ENCODE measurements at places on chromosomes 11 and 22. TPM values are rescaled to one million over a fixed set of nuclear protein-coding genes. Genes with fewer than 3 reads are reported as not detected.

- no peak for DNase-seq
These were observed 63.9 kb downstream of the TP53I11 start for GRCh38 chr11:44886790-44887140.

GRCh38 chr22:50581950-50582492 lies 628 bp downstream of the CHKB start:
- no peak for DNase-seq

DNA sequence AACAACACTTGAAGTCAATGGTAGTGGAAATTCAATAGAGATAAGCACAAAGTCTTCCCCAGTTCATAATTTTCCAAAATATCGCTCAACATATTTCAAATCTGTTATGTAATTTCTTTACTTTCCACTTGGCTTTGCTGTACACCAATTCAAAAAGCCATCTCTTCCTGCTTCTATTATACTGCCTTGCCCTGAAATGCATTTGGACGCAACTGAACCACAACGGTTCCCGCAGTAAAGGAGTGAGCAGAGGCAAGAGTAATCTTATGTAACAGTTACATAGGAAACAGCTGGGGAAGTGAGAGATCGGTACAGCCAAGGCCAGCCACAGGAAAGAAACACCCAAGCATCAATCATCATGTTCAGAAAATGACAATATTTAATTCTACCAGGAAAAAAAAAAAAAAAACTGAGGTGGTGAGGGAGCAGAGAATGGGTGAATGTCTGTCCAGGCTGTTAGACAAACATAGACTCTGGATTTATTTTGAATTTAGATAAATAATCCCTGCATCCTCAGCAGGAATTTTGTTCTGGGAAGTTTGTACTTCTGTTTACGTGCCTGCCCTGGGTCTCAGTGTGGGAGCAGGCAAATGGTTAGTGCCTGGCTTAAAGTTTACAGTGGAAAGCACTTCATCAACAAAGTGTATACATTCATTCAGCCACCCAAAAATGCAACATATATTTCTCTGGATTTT lies 392.2 kb downstream of the ETS1 start:
- no peak for DNase-seq

- no peak for DNase-seq
These were observed 4.2 kb downstream of the USP35 start for GRCh38 chr11:78192911-78193351.

GRCh38 chr22:45817745-45818423 lies 146.2 kb downstream of the ATXN10 start:
- DNase-seq, result peak; percentile 44

GRCh38 chr22:50153056-50153755 lies 17.3 kb upstream of the PANX2 start:
- DNase-seq, result no peak

- DNase-seq, result no peak
These were observed 138.9 kb upstream of the CCDC90B start for GRCh38 chr11:83425137-83425466.

GRCh38 chr11:117544130-117544800 lies 216.6 kb downstream of the CEP164 start:
- DNase-seq, result no peak

GRCh38 chr11:116727990-116728389 lies 44.8 kb downstream of the BUD13 start:
- no peak for DNase-seq

DNA sequence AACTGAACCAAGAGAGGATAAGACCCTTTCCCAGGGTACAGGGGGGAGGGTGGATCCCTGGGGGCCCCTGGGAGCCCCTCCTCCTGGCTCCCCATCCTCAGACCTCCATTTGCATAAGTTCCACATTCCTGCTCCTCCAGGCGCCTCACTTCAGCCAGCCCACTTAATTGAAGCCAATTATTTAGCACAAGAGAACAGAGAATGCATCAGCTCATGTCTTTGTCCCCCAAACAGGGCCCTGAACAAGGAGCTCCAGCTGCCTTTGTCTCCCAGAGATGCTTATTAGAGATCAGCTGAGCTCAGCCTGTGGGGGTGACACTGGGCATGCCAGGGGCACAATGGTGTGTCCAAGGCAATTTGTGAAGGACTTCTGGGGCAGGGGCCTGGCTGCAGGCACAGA lies 89.9 kb upstream of the PRDM11 start:
- no peak for DNase-seq

DNA sequence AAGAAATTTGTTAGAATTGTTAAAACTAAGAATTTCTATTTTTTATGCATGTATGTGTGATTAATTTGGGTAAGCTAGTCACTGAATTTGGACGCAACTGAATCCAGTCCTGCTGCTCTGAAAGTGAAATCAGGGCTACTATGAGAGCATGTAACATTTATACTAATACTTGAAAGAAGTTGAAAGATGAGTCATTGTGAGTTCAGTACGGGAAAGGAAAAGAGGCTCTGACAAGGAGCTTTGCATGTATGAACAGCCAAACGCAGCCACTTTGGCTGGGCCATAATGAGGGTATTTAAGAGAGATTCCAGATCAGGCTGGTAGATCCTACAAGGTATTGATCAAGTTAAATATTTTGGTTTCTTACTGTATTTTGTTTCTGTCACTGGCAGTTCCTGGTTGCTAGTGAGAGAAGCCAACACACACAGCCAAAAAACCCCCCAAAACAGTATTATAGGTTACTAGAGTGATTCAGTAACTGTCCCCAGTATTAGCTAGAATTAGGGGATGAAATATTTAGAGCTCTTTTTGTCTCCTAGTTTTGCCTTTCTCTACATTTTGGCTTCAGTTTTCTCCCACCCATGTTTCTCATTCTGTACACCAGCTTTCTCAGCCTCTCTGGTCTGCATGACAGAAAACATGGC lies 14.1 kb downstream of the AASDHPPT start:
- no peak for DNase-seq

- peak; percentile 44 for DNase-seq
These were observed 5.7 kb downstream of the DNAL4 start for GRCh38 chr22:38788021-38788816.

DNA sequence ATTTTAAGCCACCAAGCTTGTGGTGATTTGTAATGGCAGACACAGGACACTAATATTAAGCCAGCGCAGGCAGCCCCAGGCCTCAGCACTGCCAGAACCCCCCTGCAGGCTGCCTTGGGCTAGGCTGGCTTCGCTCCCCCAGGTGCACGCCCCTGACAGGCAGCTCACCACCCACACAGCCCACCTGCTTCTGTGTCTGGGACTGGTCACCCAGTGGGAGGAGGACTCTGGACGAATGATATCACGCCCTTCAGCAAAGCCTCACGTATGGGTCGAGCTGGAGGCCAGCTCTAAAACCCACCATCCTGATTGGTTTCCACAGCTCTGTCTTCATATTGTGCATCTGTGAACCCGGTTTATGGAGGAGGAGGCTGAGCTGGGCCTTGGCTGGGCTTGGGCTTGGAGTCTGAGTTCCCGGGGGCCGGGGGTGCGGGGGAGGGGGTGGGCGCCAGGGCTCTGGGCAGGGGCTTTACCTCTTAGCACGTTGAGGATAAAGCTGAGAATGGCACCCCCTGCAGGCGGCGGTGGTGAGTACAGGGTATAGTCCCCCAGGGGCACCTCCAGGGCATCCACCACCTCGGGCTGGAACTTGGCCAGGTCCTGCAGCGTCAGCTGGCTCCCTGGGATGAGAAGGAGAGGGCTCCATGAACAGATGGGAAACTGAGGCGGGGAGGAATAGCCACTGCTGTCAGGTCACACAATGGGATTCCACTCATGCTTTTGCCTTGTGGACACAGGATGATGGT lies 13.8 kb downstream of the GGT5 start:
- peak; percentile 37 for DNase-seq

GRCh38 chr11:66004186-66004585 lies 1.9 kb downstream of the BANF1 start:
- DNase-seq, result no peak

GRCh38 chr11:119905162-119905561 lies 176.2 kb upstream of the NECTIN1 start:
- DNase-seq, result no peak

DNA sequence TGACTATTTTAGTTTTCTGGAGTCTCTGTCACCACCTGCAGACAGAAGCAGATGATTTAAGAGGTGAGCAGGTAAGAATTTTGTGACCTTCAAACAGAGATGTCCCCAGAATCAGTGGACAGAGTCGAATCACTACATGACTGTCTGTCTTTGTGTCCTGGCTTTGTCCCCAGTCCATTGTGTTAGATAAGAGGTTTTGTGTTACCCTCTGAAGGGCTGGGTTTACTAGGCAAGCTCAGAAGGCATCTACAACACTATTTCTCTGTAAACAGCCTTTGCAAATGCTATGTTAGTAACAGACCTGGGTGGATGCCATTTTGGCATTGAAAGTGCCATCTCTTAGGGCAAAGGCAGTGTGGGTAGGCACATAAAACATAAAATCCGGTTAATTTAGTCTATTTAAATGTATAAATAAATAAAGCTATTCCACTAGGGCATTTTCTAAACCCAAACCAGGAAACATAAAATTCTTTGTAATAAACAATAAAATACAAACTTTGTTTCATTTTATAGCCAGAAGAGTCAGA lies 40.3 kb upstream of the CADM1 start:
- no peak for DNase-seq

GRCh38 chr11:29482510-29482909 lies 534.3 kb downstream of the KCNA4 start:
- no peak for DNase-seq

DNA sequence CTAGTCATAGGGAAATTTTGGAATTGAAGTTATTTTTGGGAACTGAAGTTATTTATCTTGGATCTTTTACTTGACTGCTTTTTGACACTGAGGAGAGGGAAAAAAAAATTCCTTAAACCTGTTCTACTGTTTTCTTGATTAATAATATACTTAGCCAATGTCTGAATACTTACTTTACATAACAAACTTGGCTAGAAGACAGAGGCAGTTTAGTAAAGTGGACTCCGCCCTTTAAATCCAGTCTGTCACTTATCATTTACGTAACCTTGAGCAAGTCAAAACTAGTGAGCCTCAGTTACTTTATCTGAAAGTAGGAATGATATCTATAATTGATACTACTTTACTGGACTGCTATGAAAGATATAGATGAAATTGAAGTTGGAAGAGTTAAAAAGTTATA lies 19.5 kb downstream of the CTSC start:
- no peak for DNase-seq

- DNase-seq, result no peak
These were observed 9.0 kb upstream of the APOBEC3A start for GRCh38 chr22:38948181-38948940.

- DNase-seq, result no peak
These were observed 3.6 kb downstream of the SYNGR1 start for GRCh38 chr22:39353346-39353745.

GRCh38 chr22:25334162-25334490 lies 114.7 kb downstream of the CRYBB2 start:
- peak; percentile 28 for DNase-seq

DNA sequence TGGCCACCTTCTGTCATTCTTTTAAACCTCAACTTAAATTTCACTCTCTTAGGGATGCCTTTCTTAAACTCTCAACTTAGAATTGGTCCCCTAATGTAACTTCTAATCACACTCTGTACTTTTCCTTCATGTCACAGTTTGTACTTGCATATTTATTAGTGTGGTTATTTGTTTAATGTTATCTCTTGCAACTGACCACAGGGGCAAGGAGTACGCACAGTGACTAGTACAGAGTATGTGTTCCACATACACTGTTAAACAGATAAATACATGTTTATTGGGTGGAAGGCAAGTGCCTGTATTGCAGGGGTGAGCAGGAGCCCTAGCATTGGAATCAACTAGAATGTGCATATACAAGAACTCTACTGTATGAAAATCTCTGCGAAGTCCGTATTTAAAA lies 554.0 kb downstream of the INSC start:
- DNase-seq, result no peak

DNA sequence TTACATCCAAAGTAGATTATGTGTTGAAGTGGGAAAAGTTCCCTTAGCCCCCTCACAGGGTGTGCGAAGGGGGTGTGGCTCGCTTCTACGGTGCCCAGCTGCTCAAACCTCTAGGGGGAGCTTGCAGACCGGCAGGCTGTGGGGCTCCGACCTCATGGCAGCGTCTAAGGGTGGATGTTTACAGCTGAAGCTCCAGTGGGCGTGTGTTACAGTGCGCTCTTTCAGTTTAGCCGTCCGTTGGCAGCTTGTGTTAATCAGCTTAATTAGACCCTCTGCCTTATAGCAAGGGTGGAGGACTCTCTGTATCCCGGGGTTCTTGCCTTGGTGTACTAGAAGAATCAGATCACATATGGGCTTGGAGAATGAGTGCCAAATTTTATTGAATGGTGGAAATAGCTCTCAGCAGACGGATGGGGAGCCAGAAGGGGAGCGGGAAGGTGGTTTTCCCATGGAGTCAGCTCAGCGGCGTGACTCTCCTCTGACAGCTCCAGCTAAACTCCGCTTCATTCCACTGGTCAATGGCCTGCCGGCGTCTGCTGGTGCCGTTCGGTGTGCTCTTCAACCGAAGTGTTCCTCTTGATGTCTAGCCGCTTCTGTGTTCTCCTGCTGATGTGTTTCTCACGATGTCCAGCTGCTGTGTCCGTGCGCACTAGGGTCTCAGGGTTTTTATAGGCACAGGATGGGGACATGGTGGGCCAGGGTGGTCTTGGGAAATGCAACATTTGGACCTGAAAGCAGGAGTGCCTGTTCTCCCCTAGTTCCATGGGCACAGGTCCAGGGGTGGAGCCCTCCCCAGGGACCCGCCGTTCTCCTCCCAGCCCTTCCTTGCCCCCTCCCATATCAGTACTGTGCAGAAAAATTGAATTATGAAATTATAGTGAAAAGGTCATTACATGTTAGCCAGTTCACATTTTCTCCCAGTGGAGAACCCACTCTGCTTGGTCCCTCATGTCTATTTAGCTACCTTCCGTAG lies 28.6 kb upstream of the OR10G7 start:
- DNase-seq, result no peak

ZBED5 gene
- 41.6 TPM for total RNA-seq

PRR33 gene
- total RNA-seq, result 2.4 TPM

BBOX1 gene
- total RNA-seq, result not detected

C11orf91 gene
- total RNA-seq, result not detected

OR5B21 gene
- not detected for total RNA-seq

NEFH gene
- 0.16 TPM for total RNA-seq

CRYBB3 gene
- total RNA-seq, result not detected

BUD13 gene
- total RNA-seq, result 7.1 TPM

OR51B4 gene
- not detected for total RNA-seq

ALG12 gene
- 17.0 TPM for total RNA-seq

C11orf16 gene
- total RNA-seq, result not detected

MN1 gene
- total RNA-seq, result 7.7 TPM

IGHMBP2 gene
- 13.2 TPM for total RNA-seq

SYCE3 gene
- total RNA-seq, result not detected

CCDC73 gene
- total RNA-seq, result not detected

MPZL2 gene
- 13.4 TPM for total RNA-seq

APOBEC3C gene
- total RNA-seq, result 25.1 TPM

IGLL1 gene
- not detected for total RNA-seq

SLN gene
- total RNA-seq, result 64.0 TPM
